ENCODE measurements at places on chromosomes 13 and 19.
A peak's percentile ranks its signal among the peaks of the same experiment; 100 is the strongest.

DNA sequence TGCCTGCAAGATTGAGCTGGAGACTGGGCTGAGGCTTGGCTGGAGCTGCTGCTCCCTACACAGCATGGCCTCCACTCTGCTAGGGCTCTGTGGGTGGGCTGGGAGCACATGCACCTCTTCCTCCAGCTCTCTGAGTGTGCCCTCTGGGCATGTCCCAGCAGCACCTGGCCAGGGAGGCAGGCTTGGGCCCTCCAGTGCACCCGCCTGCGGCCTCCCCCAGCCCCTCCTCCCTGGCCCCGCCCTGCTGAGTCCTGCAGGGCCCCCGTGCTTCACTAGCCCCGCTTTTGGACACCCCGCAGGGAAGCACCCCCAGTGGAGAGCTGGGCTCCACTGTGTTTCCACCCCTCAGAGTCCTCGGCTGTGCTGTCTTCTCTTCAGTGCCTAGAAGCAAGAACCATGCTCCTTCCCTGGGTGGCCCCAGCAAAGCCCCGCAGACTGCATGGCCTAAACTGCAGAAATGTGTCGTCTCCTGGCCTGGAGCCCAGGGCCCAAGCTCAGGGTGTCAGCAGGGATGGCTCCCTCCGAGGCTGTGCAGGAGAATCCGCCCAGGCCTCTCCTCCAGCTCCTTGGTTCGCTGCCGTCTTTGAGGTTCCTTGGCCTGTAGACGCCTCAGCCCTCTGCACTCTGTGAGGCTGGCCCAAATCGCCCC lies 5.0 kb upstream of the TEX29 start:
- no peak for DNase-seq

- peak; percentile 94 for DNase-seq
Observed at GRCh38 chr13:110340812-110341444, 33.8 kb downstream of the COL4A2 start.

GRCh38 chr19:10690341-10690781 lies 10.9 kb upstream of the QTRT1 start:
- no peak for DNase-seq

GRCh38 chr19:15280048-15280725 lies 47.9 kb upstream of the EPHX3 start:
- DNase-seq, result no peak

GRCh38 chr13:114167426-114167825 lies 11.6 kb upstream of the CFAP97D2 start:
- DNase-seq, result no peak

DNA sequence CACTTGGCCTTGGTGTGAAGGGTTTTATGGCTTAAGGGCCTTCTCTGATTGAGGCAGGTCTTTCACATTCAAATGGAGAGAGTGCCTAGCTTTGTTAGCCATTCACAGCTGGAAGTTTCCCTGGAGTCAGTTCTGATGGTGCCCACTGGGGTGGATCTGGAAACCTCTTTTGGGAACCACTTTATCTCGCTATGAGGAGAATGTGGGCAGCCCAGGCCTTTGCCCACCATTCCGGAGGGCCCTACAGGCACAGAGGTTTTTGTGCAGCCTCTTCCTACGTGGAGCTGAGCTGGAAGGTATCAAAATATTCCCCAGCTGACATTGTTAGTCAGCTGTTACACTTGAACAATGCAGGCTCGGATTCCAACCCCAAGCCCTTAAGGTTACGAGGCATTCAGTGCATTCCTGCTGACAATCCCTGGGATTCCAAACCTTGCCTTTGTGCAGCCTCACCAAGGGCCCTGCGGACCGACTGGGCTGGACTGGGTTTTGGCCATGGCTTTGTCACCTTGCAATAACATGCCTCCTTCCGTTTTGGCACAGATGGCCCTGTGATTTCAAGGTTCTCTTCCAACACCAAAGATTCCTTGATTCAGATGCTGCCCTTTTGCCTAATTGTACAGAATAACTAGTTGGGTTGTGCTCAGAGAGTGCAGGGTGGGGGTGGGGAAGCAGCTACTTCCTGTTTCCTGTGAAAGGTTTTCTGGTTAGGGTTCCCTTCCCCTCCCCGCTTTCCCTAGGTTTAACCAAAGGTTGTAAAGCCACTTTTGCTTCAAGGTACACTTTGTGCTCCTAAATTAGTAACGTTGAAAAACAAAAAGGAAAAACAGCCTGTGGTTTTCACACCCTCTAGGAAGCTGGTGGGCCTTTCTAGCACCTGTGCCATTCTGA lies 27.0 kb downstream of the SAE1 start:
- DNase-seq, result peak; percentile 84

DNA sequence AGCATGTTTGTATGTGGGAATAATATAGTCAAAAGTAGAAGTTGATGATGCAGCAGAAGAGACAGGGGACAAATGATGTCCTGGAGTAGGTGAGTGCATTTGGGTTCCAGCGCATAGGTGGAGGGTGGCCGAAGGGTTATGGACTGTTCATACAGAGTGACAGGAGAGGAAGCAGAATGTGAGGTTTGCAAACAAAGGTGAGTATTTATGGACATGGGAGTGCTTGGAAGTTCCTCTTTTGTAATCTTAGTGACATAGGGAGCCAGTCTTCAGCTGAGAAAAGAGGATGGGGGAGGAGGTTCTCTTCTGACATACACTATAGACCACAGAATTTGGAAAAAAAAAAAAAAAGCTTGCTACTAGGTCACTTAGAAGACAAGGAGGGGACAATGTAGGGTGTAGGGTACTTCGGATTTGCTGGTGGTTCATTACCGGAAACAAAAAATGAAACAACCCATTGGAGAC lies 331.6 kb downstream of the DLEU7 start:
- no peak for DNase-seq

GRCh38 chr13:88257706-88258105 lies 586.5 kb downstream of the SLITRK5 start:
- no peak for DNase-seq

DNA sequence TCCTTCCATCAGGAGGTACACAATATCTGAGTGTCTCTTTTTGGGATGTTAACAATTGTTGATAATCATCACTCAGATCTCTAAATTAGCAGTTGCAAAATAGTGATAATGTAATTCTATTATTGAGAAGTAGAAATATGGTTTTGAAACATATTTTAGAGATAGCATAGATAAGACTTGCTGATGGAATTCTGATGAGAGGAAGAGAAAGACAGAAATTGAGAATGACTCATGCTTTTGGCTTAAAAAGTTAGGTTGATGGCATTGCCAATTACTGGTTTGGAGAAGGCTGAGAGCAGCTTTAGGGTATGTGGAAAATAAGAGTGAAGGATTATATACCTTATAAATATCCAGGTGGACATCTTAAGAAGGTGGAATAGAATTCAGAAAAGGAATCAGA lies 106.4 kb upstream of the EDNRB start:
- no peak for DNase-seq

DNA sequence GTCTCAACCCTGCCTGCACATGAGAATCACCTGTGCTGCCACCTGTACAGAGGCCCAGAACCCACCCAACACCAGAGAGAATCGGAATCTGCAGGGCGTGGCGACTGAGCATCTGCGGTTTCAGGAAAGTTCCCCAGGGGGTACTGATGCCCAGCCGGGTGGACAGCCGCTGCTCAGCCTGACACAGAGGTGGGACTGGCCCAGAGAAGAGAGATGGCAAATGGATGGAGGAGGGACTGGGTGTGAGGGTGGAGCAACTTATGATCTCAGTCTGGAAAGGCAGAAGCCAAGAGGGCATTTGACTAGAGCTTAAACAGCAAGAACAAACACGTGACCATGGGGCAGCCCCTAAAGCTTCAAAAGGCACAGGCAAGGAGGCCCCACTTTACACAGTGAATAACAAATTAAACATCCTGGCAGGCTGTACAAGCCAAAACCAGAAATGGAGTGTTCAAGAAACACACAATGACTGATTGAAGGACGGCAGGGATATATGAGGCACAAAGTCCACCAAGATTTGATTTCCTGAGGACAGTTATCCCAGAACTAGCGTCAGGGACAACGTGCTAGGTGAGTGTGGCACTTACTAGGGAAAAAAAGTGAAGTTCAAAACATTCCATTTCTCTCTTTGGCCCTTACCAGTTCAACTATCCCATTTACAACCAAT lies 3.1 kb downstream of the RANBP3 start:
- no peak for DNase-seq

DNA sequence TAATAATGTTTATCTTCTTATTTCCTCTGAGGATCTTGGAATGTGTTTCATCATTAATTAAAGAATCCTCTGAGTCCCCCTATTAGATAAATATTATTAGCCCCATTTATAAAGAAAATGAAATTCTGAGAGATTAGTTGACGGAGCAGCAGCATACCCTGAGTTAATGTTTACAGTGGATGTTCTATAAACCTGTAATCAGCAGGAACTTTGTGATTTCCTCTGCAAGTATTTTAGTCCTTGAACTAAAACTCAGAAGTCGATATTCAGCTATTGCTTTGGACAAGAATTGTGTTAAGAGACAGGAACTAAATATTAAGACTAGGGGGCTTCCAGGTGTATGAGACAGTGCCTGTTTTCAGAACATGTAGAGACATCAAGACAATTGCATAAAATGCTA lies 243.3 kb downstream of the DCT start:
- DNase-seq, result no peak

GRCh38 chr13:52446265-52446664 lies 4.2 kb downstream of the VPS36 start:
- DNase-seq, result no peak

DNA sequence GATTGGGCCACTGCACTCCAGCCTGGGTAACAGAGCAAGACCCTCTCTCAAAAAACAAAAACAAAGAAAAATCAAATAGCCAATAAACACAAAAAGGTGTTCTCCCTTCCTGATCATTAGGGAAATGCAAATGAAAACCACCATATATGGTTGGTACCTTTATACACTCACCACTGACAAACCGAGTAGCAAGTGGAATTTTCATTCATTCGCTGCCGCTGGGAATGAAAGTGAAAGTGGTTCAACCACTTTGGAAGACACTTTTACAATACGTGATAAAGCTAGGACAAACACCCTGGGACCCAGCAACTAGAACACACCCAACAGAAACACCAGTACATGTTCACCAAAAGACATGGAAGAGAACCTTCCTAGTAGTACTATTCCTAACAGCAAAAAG lies 21.0 kb downstream of the GRIK5 start:
- DNase-seq, result no peak

GRCh38 chr13:20828539-20829364 lies 55.0 kb upstream of the EEF1AKMT1 start:
- DNase-seq, result no peak

GRCh38 chr13:51771418-51772104 lies 32.4 kb downstream of the DHRS12 start:
- DNase-seq, result no peak

- peak; percentile 52 for DNase-seq
Observed at GRCh38 chr13:111911754-111912452, 155.0 kb upstream of the SOX1 start.

DNA sequence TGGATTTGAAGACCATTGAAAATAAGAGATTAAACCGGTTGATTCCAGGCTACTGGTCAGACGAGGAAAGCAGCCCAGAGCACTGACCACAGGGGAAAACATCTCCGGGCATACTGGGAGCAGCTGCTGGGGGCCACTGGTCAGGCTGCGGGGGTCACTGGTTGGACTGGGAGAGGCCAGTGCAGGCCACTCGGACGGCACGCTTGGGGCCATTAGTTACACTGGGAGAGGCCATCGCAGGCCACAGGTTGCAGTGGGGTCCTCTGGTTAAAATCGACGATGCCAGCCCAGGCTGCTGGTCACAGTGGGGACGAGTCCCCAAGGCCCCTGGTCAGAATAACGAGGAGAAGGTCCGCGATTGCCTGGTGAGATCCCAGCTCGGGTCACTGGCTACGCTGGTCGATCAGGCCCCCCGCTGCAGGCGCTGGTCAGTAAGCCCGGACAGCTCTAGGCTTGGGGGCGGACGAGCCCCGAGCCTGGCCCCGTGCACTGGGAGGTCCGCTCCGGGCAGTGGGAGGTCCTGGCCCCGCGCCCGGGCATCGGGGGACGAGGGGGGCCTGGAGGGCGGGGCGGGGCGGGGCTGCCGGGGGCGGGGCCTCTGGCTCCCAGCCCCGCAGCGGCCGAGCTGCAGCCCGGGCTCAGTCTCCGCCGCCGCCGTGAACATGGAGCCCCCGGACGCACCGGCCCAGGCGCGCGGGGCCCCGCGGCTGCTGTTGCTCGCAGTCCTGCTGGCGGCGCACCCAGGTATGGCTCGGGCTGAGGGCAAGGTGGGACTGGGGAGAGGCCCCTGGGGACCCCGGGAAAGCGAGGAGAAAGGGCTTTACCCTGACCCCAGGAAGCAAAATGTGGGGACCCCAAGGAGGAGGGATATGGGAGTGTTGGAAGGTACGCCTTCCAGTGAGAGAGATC lies at the start of gene BCAM:
BCAM (plus strand) TSS at position 641 of the 909 bp plus-strand sequence; CDS start at position 663, 22 bp downstream.
- DNase-seq, result no peak

DNA sequence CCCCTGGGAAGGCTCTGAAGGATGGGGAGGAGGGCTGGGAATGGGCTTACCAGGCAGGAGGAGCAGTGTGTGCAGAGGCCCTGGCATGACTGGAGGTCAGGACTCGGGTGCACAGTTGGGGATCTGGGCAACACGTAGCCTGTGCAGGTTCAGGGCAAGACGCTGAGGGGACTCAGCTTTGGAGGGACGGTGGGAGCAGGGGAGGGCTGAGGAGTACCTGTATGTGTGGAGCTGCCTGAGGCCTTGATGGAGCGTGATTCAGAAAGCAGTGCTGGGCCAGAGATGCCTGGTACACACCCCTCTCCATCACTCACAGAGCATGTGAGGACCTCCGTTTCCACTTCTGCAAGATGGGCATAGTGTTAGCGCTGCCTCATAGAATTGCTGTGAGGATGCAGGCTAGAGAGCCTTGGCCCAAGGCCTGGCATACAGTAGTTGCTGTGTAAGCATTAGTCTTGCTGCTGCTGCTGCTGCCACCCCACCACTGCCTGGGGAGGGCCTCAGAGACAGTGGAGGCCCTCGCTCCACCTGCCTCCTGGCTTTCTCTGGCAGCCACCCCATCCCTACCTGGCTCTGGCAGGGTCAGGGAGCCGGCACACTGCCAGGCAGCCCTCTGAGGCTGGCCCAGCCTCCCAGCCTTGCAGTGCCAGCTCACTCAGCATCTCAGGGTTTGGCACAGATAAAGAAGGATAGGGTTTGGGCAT lies 2.4 kb downstream of the PAK4 start:
- DNase-seq, result no peak

GRCh38 chr19:48967346-48968178 lies 2.5 kb downstream of the FTL start:
- no peak for DNase-seq

DNA sequence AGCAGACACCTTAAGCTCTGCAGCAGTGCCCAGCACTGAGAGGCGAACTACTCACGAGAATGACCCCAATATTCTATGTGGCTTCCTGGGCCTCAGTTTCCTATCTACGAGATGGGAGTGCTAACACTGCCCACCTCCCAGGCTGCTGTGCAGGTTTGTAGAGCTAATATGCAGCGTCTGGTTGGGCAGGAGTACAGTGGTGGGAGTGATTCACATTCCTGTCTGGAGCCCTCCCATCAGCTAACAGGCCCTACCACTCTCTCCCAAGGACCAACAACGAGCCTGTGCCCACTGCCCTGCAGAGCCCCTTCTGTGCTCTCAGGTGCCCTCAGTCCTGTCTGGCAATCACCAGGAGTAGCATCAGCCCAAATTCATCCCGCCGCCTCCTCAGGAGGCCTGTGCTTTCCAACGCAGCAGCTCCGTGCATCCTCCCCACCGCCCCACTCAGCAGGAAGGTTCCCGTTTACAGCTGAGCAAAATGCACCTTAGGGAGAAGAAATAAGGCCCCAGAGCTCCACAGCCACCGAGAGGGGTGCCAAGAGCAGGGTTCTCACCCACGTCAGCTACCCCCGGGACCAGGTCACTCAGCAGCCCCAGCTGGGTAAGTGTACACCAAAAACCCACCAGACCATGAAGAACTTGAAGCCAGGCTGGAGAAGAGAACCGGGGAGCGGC lies 6.6 kb downstream of the AKT2 start:
- DNase-seq, result no peak

All from lower leg skin (tissue), 4 donors.